ENCODE measurements at places on chromosomes 5 and 9. TPM values are rescaled to one million over a fixed set of nuclear protein-coding genes. Genes with fewer than 3 reads are reported as not detected.

GRCh38 chr9:93636667-93637066 is 60.3 kb downstream of the PHF2 start:
- no peak for DNase-seq

GRCh38 chr5:86977190-86977589 is 290.5 kb upstream of the RASA1 start:
- peak; percentile 69 for DNase-seq

SPARC gene
- 548 TPM for polyA plus RNA-seq

GRCh38 chr5:125411744-125412560 is 665.5 kb upstream of the ZNF608 start:
- DNase-seq, result peak; percentile 42

DNA sequence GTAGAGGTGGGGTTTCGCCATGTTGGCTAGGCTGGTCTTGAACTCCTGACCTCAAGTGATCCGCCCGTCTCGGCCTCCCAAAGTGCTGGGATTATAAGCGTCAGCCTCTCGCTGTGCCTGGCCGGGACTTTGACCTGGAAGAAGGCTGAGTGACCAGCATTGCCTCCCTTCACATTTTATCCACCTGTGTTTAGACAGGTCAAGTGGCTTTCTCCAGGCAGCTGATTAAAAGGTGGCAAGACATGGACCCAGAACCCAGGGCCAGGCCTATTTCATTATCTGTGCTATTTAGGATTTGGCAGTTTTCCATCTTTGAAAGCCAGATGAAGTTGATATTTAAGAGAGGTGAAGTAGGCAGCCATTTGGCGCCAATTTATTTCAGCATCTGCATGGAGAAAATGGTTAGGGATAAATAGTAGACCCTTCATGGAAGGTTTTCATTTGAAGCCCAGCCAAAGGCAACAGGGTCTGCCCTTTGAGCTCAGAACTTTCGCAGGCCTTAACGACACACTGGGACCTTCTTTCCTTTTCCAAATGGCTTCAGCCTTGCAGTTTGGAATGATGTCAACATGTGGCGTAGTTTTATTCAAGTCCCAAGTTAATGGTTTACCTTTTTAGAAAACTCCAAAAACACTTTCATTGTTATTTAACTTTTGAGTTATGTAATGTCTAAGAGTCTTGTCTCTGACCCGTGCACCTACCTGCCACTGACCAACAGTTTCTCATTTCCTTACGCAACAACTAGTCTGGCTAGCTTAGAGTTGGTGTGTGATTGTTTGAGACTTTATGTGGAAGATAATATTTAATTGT is 8.4 kb downstream of the DAPK1 start:
- no peak for DNase-seq

DNA sequence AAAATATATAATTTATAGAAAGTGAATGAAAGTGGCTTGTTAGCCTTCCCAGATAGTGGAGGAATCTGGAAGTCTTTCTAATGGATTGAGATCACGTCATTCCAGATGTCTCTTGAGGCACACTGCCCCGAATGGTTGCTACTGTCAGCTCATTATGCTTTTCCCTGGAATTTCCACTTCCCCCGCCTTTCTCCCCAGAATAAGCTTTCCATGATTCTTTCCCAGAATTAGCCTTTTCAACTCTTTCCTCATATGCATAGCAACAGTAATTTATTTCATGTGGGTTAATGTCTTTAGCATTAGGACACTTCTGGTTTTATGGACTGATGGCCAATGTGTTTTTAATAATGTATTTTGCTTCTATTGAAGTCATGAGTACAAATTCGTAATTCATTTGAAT is 81.5 kb downstream of the PALM2AKAP2 start:
- no peak for DNase-seq

- no peak for DNase-seq
These were observed 111.7 kb downstream of the TLR4 start for GRCh38 chr9:117815948-117816347.

DNA sequence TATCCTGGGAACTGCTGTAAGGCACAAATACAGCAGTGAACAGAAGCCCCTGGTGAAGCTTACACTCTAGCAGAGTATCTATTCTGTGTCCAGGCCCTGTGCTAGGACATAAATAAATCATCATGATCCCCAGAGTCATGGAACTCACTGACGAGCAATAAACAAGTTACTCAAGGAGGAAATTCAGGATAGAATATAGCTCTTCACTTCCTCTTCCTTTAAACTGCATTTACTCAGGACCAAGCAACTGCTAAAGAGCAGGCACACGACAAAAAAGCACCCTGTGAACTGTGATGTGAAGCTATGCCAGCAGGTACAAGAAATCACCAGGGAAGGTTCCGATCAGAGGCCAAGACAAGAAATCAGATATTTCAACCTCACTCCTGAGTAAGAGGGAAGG is 47.8 kb upstream of the NR5A1 start:
- no peak for DNase-seq

GRCh38 chr5:61311836-61312808 is 19.9 kb upstream of the ZSWIM6 start:
- peak; percentile 41 for DNase-seq

DNA sequence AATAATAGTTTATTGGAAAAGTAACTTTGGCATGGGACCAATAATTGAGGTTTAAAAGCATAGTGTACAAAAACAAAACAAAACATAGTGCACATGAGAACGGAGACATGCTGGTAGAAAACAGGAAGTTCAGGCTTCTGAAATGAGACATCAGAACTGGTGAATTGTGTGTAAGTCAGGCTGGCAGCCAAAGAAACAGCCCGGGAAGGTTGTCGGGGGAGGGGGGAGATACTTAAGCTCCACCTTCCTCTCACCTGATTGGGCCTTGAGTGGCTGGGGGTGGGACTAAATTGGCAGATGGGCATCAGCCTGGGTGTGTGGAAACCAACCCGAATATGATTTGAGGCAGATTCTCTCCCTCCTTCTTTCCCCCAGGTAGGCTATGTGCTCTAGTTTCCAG is 256.3 kb downstream of the SMARCA2 start:
- DNase-seq, result no peak

CAAP1 gene
- 20.6 TPM for polyA plus RNA-seq

PSMB7 gene
- polyA plus RNA-seq, result 282 TPM

LCN9 gene
- polyA plus RNA-seq, result not detected

GRCh38 chr5:119032656-119033055 is 38.2 kb upstream of the DMXL1 start:
- DNase-seq, result no peak

- DNase-seq, result no peak
These were observed 1.4 kb upstream of the HNRNPH1 start for GRCh38 chr5:179624841-179625271.

- no peak for DNase-seq
These were observed 72.1 kb downstream of the COL27A1 start for GRCh38 chr9:114227288-114228015.

CCDC187 gene
- 0.13 TPM for polyA plus RNA-seq

DNA sequence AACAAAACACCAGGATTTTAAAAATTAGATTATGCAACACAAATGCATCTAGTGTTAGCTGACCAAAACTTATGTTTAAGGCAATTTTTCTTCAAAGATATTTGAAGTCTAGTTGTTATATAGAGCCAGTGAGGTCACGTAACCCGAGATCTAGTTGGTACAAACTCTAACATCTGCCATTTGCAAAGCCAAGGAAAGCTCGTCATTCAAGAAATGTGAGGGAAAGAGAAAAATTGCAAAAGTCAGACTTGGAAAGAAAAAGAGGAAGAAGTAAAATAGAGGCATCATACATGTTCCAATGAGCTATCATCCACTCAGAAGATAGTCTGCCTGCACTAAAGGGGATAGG is 293.4 kb upstream of the PUM3 start:
- DNase-seq, result no peak

- DNase-seq, result no peak
These were observed 4.4 kb upstream of the DCAF10 start for GRCh38 chr9:37796232-37796631.

DNA sequence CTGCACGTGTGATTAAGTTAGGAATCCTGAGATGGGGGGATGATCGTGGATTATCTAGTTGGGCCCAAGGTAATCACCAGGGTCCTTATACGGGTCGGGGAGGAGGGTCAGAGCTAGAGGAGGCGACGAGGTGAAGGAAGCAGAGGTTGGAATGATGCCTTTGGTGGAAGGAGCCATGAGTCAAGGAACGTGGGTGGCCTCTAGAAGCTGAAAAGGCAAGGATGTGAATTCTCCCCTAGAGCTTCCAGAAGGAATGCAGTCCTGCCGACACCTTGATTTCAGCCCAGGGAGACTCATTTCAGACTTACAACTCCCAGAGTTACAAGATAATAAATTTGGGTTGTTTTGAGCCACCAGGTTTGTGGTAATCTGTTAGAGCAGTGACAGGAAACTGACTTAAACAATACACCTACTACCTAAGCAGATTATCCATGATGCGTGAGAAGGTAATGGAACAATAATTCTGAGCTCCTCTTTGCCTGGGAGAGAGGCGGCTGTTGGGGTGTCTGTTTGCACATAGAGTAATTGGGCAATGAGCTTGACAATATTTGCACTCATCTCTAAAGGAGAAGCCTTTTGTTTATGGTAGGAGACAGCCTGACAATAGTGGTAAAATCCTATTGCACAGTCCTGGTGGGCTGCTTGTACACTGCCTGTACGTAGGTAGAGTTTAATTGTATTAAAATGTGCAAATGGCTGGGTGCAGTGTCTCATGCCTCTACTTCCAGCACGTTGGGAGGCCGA is 129.3 kb upstream of the IER5L start:
- no peak for DNase-seq

- DNase-seq, result no peak
These were observed 14.5 kb upstream of the AFAP1L1 start for GRCh38 chr5:149257131-149257530.

DNA sequence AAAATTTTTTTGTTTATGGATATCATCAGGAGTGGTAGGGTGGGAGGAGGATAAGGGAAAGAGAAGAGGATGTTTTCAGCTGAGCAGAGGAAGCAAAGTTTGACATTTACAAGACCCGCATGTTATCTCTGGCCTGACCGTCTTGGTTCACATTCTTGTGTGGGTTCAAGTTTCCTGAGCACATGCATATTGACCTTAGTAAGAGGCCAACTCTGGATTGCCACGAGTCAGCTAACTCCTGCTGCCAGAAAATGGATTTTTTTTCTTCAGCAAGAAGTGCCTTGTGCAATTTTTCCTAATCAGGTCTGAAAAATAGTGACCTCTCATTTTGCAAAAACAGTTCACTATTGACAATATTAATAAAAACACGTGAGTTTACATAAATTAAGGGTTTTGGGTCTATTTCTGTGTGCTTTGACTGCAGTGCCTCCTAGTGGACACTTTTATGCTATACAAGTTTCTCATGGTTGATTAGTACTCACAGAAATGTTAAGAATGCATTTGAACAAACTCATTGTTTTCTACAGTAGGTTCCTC is 27.1 kb upstream of the BASP1 start:
- DNase-seq, result peak; percentile 64

DNA sequence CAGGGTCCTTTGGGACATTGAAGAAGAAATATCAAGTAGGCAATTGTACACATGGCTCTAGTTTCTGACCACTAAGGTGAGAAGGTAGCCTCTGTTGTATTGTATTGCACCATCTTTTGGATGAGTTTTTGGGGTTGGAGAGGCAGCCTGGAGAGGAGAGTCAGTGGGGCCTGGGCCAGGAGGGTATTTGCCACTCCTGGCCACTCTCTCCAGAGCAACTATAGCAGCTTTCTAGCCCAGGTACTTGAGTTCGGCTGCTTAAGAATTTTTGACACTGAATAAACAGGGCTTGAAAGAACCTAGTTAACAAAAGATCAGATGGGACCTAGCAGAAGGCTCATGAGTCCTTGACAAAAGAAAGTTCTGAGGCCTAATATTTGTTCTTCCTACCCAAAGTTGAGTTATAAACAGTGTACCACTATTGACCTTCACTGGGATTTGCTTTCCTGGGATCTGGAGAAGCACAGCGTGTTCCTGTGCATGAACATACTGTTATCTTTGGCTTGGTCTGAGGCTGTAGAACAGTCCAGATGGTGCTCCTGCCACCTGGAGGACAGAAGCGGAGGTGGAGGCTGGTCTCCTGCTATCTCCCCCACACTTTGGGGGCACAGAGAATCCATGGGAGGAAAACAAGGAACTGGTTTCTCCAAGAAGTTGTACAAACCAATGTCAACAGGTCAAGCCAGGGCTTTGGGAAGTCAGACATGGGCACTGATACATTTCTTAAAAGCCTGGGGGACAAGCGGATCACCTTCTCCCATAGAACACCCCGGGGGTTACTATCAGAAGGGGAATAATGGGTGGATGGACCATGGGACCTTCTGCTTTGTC is 110.4 kb upstream of the LIFR start:
- DNase-seq, result peak; percentile 74

- DNase-seq, result no peak
These were observed 443.1 kb upstream of the ZNF462 start for GRCh38 chr9:106419829-106420228.

- DNase-seq, result peak; percentile 46
These were observed 239.9 kb upstream of the PAPPA start for GRCh38 chr9:115913696-115914095.

GRCh38 chr9:93953496-93954433 is 1.4 kb downstream of the BARX1 start:
- no peak for DNase-seq

PCDHB6 gene
- polyA plus RNA-seq, result 0.37 TPM

All from cardiac muscle cell (in vitro differentiated cells and primary cell).